ENCODE measurements at places on chromosomes 7 and 10. TPM values are rescaled to one million over a fixed set of nuclear protein-coding genes. Genes with fewer than 3 reads are reported as not detected.

GRCh38 chr7:40310258-40310657, 175.5 kb downstream of the SUGCT start:
- DNase-seq, result no peak

- no peak for DNase-seq
Observed at GRCh38 chr7:29042824-29043231, 84.7 kb upstream of the TRIL start.

GRCh38 chr7:81447351-81447952, 322.4 kb downstream of the HGF start:
- DNase-seq, result no peak

DNA sequence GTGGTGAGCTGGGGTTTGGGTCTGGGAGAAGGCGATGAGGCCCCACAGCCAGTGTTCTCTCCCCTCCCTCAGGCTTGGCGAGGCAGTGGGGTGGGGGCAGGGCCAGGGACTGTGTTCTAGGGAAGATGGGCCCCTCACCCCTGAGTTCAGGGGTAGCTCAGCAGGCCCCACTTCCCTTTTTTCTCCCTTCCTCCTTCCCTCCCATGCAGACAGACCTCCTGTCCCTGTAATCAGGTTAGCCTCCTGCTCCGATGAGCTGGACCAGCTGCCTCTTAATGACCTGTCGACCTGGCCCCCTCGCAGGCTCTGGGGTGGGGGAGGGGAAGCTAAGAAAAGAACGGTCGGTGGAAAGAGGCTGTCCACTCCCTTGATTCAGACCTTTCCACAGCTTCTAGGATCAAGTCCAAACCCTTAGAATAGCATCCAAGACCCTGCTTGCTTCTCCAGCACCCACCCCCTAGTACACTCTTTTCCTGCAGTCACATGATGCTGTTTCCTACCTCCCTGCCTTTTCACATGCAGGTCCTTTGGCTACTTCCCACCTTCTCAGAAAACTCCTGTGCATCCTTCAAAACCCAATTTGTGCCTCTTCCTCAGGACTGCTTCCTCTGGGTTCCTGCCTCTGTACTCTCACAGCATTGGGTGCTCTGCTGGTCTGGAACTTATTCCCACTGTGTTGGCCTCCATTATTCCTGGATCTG, 64.1 kb downstream of the ZMIZ1 start:
- no peak for DNase-seq

DNA sequence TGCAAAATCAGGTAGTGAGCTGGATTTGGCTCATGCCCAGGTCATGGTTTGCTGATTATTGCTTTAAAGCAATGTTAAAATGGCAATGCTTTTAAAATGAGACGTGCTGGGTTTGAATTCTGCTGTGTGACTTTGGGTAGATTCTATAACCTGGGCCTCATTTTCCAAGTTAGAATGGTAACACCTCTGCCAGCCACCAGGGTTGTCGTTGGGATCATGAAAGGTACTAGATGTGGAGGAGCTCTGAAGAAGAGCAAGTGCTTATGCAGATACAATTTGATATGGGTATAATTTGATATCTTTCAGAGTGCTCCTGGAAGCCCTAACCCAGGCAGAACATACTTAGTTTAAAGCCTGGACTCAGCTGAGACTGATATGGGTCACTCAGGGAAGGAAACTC, 60.0 kb downstream of the EVX1 start:
- no peak for DNase-seq

- peak; percentile 41 for DNase-seq
Observed at GRCh38 chr7:522071-522950, 2.7 kb upstream of the PDGFA start.

GRCh38 chr7:84175461-84175860, 19.1 kb downstream of the SEMA3A start:
- no peak for DNase-seq

GRCh38 chr7:149824301-149824741, 13.9 kb upstream of the ZNF862 start:
- no peak for DNase-seq

- no peak for DNase-seq
Observed at GRCh38 chr10:131647789-131648188, 253.0 kb upstream of the PPP2R2D start.

DNA sequence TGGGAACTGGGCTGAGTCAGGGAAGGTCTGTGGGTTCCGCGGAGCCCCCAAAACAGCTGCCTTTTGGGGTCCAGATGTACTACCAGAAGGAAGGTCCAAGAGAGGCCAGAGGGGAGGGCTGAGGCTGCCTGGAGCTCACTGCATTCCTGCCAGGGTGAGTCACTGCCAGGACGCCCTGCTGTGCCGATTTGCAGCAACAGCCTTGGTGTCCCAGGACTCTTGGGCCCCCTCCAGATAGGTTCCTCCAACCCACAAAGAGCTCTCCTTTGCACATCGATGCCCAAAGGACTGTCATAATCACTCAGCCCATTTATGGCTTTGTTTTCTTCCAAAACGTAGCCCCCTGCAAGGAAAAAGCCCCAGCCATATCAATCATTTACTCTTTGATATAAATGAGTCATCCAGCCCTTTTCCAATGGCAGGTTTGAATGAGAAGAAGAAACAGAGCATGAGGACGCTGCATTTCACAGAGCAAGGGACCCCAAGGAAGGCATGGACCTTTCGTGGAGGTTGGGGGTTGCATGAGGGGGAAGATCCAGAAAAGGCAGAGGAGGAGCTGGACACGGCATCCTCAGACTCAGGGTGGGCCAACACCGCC, 32.2 kb upstream of the COL13A1 start:
- no peak for DNase-seq

DNA sequence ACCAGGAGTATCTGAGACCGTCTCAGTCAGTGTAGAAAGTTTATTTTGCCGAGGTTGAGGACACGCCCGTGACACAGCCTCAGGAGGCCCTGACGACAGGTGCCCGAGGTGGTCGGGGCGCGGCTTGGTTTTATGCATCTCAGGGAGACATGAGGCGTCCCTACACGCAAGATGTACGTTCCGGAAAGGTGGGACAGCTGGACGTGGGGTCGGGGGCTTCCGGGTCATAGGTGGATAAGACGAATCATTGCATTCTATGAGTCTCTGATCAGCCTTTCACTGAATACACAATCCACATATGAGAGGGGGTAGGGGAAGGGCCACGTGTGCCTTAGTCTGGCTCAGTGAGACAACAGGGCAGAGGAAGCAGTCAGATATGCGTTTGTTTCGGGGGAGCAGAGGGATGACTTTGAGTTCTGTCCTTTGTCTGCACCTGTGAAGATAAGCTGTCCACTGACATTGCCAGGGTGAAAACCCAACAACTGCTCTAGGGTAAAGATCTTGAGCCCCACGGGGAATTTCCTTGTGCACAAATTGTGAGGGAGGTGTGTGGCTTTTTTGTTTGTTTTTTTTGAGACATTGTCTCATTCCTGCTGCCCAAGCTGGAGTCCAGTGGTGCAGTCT, 66.2 kb downstream of the DNAJB6 start:
- DNase-seq, result no peak

DNA sequence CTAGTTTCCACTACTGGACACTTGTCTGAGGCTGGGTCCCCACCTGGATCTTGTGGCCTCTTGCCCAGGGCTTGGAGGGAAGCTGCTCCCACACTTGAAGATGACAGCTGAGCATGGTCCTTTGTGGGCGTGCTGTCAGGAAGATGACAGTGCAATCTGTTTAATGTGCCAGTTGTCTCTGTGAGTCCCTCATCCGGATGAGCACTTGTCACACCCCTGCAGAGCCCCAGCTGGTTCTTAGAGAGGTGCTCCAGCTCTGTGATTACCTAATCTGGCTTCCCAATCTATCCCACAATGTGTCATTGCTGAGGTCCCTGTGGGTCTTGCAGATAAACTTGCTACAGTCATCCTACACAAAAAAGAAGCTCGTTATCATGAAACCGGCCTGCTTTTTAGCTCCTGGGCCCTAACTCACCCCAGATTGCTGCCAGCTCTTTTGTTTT, 34.8 kb upstream of the CCSER2 start:
- DNase-seq, result peak; percentile 63

SUGCT gene
- 0.81 TPM for total RNA-seq

PRR15 gene
- not detected for total RNA-seq

C1QL3 gene
- total RNA-seq, result not detected

FRMD4A gene
- 0.69 TPM for total RNA-seq

ARHGEF35 gene
- total RNA-seq, result 7.6 TPM

Data from activated naive CD4-positive, alpha-beta T cell treated with anti-CD3 and anti-CD28 coated beads for 36 hours (primary cell).